A549 treated with AZD2906 at 1 μM for 4 hours (cell line): ENCODE measurements at places on chromosomes 12 and 14. TPM values are rescaled to one million over a fixed set of nuclear protein-coding genes. Genes with fewer than 3 reads are reported as not detected.

OVCH1 gene
- total RNA-seq, result not detected in 5 replicates

KRT75 gene
- total RNA-seq, result 0.09 to 0.17 TPM (median 0.11 TPM) in 4 of 5 replicates, not detected in the other

WNT1 gene
- 0.09 to 0.17 TPM (median 0.13 TPM) in 5 replicates for total RNA-seq

SLC38A4 gene
- 0.12 to 0.54 TPM (median 0.13 TPM) in 5 replicates for total RNA-seq

MED13L gene
- total RNA-seq, result 20.5 to 34.8 TPM (median 26.2 TPM) in 5 replicates

MIP gene
- 0.07 to 0.09 TPM in 2 of 5 replicates, not detected in the others for total RNA-seq

CIROP gene
- not detected in 5 replicates for total RNA-seq

KRT83 gene
- total RNA-seq, result 3.3 to 6.3 TPM (median 5.5 TPM) in 5 replicates

TSPAN19 gene
- total RNA-seq, result 0.02 to 0.06 TPM in 2 of 5 replicates, not detected in the others

GUCY2C gene
- total RNA-seq, result 0.02 to 0.03 TPM in 2 of 5 replicates, not detected in the others

GOLT1B gene
- total RNA-seq, result 86.2 to 114 TPM (median 94.8 TPM) in 5 replicates

MTRFR gene
- 12.9 to 20.5 TPM (median 15.1 TPM) in 5 replicates for total RNA-seq

BICDL1 gene
- total RNA-seq, result 2.9 to 4.6 TPM (median 4.0 TPM) in 5 replicates

CPNE6 gene
- total RNA-seq, result 0.05 to 0.12 TPM (median 0.06 TPM) in 4 of 5 replicates, not detected in the other

HSPB8 gene
- 13.4 to 21.9 TPM (median 18.1 TPM) in 5 replicates for total RNA-seq

VWF gene
- 0.05 to 0.24 TPM (median 0.15 TPM) in 5 replicates for total RNA-seq

ACYP1 gene
- total RNA-seq, result 26.2 to 29.5 TPM (median 27.7 TPM) in 5 replicates

RNFT2 gene
- 1.5 to 2.7 TPM (median 2.0 TPM) in 5 replicates for total RNA-seq
